ENCODE measurements at places on chromosomes 12 and 14.

- no peak for DNase-seq
Observed at GRCh38 chr12:27711317-27711682, 668 bp downstream of the MRPS35 start.

DNA sequence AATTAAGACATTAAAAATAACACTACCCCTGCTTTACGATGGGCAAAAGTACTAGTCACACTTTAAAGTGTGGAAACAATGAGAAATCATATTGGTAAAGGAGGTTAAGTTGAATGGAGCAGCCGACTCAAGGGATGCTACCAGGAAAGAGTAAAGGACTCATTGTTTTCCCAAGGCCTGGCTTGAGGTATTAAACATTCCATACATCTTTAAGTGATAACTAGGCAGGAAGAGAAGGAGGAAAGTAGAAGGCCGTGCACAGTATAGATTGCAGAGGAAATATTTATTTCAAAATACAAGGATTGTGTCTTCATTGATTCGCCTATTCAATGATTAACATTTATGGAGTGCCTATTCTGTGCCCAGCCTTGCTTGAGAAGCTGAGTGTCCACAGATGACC, 20.6 kb upstream of the YARS2 start:
- no peak for DNase-seq

DNA sequence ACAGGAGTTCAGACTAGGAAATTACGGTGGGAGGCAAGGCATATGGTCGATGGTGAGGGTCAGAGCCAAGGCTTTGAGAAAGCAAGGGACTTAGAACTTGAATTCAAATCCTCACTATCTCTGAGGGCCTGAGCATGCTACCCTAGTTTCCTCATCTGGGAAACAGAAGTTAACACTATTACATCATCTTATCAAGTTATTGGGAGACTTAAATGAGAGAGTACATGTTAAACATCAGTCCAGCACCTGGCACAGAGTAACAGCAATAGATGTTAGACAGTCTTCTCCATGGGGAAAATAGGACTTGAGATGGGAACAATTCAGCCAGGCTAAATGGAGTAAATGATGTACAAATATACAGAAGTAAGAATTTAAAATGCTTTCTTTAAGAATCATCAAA, 38.5 kb downstream of the SLC38A1 start:
- DNase-seq: no peak

DNA sequence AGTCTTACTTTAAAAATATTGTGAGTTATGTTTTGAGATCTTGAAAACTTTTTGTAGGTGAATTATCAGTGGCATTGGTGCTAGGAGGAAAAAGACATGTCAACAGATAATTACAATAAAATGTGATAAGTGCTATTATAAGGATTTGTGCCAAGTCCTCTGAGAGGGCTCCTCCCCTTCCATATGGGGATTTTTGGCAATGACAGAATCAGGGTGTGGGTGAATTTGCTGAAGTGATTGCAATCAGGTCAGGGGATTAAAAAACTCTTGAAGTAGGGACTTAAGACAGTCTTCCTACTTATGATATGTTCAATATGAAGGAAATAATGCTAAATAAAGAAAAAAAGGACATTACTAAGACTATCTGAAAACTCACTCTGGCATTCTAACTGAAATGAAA, 122.5 kb downstream of the SLC15A5 start:
- no peak for DNase-seq

DNA sequence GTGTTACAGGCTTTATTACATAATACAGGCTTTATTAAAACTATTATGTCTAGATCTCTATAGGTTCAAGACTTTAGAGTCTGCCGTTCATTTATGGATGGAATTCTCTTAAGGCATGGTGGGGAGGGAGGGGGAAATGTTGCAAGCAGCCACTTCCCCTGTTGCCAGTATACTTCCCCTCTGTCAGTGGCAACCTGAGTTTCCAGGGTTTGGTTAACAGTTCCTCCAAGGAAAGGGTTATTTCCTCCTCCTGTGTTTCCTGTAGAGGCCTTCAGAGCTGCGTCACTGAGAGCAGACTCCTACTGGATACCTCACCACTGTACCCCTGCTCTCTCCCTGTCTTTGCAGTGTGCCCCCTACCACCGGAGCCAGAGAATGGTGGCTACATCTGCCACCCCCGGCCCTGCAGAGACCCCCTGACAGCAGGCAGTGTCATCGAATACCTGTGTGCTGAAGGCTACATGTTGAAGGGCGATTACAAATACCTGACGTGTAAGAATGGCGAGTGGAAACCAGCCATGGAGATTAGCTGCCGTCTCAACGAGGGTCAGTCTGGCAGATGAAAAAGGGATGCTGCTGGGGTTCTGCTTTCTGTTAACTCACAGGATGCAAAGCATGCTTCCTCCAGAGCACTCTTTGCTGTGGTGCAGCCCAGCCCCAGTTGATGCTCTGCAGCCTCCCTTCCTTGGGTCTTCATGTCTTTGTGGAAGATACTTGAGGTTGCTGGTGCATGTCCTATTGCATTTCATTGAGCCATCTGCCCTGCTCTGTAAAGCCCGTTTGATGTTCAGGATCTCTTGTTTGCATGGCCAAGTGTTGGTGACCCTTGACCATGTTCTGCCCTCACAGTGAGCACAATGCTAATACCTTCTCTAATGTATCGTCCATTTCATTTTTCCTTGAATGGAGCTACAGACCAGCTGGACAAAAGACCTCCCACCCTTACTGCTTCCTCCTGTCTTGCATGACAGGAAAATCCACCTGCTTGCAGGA, 63.6 kb upstream of the SRSF5 start:
- DNase-seq: no peak

DNA sequence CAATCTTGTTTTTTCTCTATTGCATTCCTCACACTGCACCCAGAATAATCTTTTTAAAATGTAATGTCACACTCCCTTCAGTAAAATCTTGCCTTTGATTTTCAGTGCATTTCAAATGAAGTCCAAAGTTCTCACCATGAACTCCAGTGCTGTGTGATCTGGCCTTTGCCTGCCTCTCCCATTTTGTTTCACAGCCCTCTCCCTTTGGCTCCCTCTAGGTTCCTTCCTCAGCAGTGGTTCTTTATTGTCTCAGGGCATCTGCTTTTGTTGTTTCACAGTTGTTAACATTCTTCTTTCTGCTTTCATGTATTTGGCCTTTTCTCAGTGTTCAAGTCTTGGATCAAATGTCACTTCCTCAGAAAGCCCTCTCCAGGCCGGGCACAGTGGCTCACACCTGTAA, 84.5 kb upstream of the AMN1 start:
- DNase-seq: no peak

GRCh38 chr14:22554498-22555383, 34.3 kb downstream of the DAD1 start:
- no peak for DNase-seq

GRCh38 chr12:131114271-131114670, 160.6 kb downstream of the ADGRD1 start:
- no peak for DNase-seq

All from stimulated activated CD8-positive, alpha-beta memory T cell treated with anti-CD3 and anti-CD28 coated beads, Interleukin-2, amount 100 ng/mL, for 1 hour (primary cell).